ENCODE measurements at places on chromosomes 1 and 21.

GRCh38 chr1:95622609-95623008, 388.6 kb downstream of the RWDD3 start:
- no peak for DNase-seq

- DNase-seq: no peak
These were observed 77.9 kb downstream of the TRABD2B start for GRCh38 chr1:47919113-47919833.

DNA sequence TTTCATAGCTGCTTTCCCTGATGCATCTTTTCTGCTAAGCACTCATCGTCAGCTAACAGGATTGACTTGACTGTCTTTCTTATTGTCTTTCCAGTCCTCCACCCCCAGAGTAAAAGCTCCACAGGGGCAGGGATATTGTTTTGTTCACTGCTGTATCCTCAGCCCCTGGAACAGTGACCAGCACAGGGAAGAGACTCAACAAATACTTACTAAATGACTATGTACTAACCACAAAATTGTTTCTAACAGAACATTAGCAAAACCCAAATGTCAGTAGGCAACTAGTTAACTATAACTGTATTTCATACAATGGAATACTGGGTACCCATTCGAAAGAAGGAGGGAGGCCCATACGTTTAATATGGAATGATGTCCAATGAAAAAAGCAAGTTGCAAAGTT, 53.0 kb downstream of the BCAR3 start:
- DNase-seq: no peak

DNA sequence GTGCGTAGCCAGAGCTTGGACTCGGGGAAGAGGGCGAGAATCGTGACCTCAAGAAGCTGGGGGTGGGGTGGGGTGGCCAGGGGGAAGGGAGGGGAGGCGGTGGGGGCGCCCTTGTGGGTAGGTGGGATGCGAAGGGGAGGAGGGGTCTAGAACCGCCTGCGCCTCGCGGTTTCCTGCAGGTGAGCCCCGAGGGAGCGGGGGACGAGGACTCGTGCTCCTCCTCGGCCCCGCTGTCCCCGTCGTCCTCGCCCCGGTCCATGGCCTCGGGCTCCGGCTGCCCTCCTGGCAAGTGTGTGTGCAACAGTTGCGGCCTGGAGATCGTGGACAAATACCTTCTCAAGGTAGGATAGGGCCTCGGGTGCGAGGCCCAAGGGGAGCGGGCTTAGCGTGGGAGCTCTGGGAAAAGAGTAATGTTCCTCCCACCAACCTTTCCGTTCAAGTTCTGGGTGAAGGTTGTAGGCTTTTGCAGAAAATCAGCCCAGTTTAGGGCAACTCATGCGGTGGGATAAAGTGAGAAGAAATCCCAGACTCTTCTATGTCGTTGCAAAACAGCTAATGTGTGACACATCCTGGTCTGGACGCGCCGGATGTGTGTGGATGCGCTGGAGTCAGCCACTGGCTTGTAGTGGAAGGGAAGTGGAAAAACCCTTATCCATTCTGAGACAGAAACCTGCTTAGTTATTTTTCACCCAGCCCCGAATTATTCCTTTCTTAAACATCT, 2.9 kb downstream of the LHX8 start:
- no peak for DNase-seq

DNA sequence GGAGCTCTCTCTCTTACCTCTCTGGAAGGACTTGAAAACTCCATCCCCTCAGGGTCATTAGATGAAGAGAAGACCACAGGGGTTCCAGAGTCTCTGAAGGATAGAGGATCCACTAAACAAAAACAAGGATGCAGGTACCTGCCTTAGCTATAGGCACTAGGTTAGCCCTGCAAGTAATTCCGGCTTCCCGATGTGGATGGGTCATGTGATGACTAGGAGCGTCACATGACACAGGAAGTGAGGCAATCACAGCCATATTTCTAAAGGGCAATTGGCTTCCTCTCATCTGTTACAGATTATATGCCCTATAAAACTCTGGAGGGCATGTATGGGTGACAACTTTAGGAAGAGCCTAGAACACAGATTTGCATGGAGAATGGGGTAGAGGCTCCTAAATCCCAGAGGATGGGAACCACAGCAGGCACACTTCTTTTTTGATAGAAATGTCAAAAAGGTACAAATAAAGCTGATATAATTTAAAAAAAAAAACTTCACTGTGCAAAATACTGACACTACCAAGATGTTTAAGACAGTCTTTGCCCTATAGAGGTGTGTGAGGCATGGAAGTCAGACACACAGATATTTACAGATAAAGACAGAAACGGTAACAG, 14.1 kb downstream of the ENTREP3 start:
- DNase-seq: no peak

DNA sequence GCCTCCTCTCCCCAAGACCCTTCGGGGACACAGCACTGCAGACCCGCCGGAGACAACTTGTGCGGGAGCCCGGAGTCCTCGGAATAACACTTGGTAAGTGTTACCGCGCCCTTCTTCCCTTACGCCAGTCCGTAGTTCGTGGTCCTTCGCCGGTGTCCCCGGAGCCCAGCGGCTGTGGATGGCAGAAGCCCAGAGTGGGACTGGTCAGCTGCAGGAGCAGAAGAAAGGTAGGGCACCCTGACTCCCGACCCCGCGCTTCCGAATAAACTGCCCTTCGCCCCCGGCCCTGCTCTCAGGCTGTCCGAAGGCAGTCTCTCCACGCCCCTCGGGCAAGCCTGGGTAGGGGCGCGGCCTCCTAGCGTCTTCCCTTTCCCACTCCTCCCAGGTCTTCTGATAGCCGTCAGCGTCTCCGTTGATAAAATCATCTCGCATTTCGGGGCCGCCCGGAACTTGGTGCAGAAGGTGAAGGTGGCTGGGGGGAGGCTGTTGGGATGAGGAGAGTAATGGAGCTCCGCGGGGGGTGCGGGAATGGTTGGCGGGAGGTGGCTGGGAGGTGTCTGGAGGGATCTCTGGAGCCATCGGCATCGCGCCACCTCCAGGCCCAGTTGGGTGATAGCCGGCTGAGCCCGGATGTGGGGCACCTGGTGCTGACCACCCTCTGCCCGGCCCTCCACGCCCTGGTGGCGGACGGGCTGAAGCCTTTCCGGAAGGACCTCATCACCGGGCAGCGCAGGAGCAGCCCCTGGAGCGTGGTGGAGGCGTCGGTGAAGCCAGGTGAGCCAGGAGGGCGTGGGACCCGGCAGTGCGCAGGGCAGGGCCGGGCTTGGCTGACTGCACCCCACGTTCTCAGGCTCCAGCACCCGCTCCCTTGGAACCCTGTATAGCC, 4.3 kb downstream of the RUSC1 start:
- peak; percentile 22 for DNase-seq

DNA sequence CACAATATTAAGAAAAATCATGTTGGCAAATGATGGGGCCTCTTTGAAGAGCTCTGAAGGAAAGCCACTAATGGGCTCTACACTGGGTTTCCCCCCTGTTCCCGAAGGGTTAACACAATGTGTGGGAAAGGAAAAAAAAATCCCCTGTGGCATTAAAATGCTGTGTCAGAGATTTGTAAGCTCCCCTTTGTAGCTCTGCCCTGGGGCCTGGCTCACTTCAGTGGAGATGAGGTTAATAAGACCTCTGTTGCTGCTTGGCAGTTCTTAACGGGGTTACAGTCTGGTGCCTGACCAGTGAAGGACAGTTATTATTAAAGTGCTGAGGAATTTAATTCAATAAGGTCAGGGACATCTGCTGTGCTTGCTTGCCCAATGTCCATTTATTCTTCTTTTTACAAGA, 129.7 kb upstream of the UBE2U start:
- DNase-seq: no peak

- DNase-seq: no peak
These were observed 25.5 kb upstream of the IFNAR1 start for GRCh38 chr21:33299181-33299752.

DNA sequence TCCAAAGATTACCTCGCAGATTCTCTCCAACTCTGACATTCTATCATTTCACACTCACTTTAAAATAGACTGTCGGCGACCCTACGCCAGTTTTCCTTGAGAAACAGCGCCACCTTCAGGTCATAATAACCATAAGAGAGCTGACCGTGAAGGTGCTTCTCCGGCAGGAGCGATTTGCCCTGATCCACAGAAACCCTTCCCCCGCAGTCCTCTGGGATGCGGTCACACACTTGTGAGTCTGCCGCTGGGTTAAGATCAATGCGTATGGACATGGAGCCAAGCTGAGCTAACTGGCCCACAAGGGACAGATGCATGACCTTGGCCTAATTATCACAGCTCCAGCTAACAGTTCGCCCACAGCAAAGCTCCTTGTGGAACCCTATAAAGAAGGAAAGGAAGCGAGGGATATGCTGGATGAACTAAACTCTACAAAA, 32.8 kb upstream of the IFNAR2 start:
- peak; percentile 8 for DNase-seq

DNA sequence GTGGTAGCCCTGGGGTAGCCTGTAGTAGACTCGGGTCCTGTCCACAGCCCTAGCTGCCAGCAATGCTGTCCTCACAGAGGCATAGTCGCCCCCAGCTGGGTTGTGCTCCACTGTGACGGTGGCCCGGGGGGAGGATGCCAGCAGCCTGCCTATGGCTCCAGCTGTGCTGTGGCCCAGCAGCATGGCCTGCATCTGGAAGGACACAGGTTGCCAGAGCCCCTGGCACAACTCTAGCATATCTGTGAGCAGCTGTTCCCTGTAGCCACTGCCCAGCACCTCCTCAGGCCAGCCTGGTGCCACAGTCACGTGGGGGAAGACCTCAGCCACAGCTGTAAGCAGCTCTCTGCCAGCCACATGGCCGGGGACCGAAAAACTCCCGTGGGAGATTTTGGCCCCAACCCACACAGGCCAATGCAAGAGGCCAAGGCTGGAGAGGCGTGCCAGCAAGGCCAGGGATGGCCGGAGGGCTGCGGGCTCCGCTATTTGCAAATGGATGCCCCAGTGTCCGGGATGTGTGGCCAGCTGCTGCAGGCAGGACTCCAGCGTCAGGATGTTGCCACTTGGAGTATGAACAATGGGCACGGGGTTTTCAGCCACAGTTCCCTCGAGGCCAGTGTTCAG, 13.9 kb downstream of the FAM151A start:
- DNase-seq: no peak

DNA sequence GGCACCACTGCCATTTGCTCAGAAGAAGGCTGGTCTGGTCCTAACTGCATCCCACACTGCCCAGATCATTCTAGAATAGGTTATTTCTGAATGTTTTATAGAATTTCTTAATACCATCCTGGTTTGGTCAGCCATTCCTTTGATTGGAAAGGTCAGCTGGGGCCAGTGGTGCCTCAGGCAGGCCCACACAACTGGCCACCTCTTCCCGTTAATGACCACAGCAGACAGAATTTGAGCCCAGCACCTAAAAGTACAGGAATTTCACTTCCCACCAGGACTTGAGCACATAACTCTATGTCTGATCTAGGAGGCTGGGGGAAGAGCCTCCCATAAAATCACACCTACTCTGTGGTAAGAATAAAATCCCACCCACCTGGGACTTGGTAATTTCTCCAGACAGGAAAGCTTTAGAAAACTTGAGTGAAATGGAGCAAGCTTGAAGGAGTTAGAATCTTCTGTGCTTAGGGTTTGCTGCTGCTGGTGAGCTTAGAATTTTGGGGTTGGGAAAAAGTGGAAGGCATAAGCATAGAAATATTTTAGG, 6.6 kb upstream of the PLA2G2C start:
- no peak for DNase-seq

DNA sequence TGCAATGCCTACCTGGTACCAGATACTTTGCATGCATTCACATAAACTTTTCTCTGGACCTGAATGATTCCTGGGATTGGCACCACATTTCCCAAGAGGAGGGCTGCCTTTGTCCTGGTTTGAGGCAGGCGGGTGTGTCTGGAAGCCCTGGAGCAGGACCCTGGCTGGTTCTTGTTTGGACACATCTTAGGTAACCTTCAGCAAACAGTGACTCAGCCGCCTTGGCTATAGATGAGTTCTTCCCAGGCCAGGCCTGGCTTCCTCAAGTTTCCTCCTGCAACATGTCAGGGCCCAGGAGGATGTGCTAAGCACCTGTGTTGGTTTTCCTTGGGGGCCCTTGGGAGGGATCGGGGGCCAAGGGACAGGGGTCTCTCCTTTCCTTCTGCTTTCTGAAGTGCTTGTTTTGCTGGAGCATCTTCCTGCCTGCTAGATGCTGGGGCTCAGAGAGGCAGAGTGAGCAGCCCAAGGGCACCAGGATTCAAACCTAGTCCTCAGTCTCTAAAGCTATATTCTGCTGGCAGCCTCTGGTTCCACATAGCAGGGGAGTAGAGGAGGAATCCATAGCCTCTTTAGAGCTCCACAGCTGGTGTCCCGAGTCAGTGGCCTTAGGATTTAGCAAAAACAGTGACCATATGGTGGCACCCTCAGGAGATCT, 38.2 kb downstream of the PAX7 start:
- no peak for DNase-seq

DNA sequence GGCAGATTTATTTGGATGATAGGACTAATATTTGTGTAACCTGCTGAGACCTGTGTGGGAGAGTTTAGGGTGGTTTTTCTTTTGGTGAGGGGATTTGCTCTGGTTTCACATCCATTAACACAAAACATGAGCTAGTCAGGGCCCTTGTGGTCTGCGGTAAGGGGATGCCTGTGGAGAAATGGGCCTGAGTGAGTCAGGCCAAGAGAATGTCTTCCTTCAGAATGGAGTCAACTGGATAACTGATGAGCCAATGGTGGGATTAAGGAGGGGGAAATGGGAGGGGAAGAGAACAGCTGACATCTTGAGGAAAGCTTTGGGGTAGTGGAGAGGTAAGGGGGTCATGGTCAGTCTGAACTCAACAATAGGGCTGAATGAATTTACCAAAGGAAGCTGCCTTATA, 13.9 kb downstream of the WNT2B start:
- peak; percentile 96 for DNase-seq

- no peak for DNase-seq
These were observed 894.0 kb downstream of the KCNT2 start for GRCh38 chr1:195714248-195714647.
